Fibroblast of skin of left biceps (primary cell): ENCODE measurements at places on chromosomes 12 and 14.

- DNase-seq, result no peak
Measured at GRCh38 chr12:107322063-107322462, 228.7 kb upstream of the CRY1 start.

- DNase-seq, result no peak
Measured at GRCh38 chr12:67626156-67626555, 22.4 kb upstream of the DYRK2 start.

DNA sequence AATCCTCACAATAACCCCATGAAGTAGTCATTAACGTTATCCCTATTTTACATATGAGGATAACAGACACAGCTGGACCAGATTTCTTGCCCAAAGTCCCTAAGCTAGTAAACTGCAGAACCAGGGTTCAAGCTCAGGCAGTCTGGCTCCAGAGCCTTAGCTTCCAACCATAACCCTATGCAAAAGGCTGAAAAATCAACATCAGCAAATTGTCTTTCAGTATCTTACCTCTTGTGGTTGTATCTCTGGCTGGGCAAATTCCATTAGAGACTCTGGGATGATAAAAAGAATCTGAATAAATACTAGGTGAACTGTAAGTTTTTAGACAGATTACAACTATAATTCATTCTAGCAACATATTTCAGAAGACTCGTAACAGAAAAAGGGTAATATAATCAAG, 24.7 kb downstream of the CAPRIN2 start:
- DNase-seq, result no peak

GRCh38 chr14:49745191-49745590, 22.8 kb upstream of the KLHDC2 start:
- DNase-seq, result no peak

GRCh38 chr12:17802657-17803641, 287.0 kb downstream of the RERGL start:
- DNase-seq, result no peak
